ENCODE measurements at places on chromosomes 16 and 17.

- DNase-seq, result no peak
Measured at GRCh38 chr16:73196670-73197069, 148.7 kb upstream of the ZFHX3 start.

GRCh38 chr16:82370282-82370681, 200.3 kb upstream of the MPHOSPH6 start:
- no peak for DNase-seq

- DNase-seq, result no peak
Measured at GRCh38 chr17:75125984-75126383, 5.6 kb downstream of the NT5C start.

DNA sequence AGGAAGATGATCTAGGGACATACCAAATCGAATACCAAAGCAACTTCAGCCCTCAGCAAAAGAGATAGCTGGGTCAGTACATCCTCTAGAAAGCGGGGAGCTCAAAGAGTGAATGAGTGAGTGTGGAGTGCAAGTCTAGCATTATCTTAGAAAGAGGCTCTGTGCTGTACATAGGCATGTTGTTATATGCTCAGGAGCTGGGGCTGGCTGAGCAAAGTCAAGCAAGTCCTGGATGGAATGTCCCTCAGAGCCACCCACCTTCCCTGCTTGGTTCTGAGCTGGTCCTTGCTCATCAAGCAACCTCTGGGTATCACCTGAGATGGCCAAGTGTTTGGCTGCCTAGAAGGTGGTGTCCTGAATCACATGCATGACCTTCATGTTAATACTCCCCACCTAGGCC, 4.9 kb upstream of the KLHL11 start:
- DNase-seq, result no peak

DNA sequence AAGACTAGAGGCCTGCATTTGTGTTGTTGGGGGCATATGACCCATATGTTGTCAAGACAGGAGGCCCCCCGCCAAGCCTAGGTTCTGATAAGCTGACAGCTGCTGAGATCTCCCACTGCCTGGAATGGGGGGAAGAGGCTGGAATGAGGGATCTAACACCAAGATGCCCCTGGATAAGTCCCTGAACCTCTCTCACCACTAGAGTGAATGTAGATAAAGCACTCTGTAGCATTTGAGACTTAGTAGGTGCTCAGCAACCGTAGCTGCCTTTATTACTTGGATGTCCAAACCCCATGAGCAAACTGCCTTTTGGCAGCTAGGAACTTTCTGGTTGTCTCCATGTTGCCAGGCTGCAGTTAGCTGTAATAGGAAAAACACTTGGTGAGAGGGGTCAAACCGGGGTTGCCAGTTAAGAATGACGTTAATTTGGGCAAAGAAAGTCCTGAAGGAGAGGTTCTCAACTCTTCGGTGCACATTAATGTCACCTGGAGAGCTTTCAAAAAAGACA, 4.4 kb upstream of the RASL10B start:
- DNase-seq, result no peak

All from naive thymus-derived CD4-positive, alpha-beta T cell (primary cell).